ENCODE measurements at places on chromosomes 5 and 9.

- no peak for DNase-seq
These were observed 6.8 kb downstream of the RASEF start for GRCh38 chr9:83056174-83056573.

DNA sequence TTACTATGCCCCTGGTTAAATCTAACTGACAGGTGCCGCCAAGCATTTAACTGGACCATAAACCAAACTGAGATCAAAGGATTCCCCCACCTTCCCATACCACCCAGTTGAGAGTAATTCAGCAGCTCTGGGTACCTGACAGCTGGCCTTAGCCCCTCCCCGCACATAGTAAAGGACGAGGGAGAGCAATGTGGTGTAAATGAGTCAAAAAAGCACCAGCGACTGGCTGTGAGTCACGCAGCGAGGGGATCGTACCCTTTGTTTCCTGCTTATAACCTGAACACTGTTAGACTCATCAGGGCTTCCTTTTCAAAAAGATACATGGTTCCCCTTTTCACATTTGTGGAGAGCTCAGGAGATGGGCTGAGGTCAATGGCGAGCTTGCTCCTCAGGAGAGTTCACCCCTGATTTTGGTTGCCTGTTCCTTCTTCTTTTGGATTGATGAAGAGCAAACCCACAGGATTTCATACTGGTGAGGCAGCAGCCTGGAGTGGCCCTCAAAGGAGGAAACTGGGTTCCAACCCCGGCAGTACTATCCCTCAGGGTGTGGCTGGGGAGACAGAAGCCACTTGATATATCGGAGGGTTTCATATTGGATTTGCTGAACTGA is 71.5 kb downstream of the ANKRD33B start:
- peak; percentile 59 for DNase-seq

GRCh38 chr9:33697171-33697570 is 98.2 kb upstream of the PRSS3 start:
- no peak for DNase-seq

- DNase-seq, result no peak
These were observed 13.8 kb downstream of the PTGES2 start for GRCh38 chr9:128113526-128114325.

DNA sequence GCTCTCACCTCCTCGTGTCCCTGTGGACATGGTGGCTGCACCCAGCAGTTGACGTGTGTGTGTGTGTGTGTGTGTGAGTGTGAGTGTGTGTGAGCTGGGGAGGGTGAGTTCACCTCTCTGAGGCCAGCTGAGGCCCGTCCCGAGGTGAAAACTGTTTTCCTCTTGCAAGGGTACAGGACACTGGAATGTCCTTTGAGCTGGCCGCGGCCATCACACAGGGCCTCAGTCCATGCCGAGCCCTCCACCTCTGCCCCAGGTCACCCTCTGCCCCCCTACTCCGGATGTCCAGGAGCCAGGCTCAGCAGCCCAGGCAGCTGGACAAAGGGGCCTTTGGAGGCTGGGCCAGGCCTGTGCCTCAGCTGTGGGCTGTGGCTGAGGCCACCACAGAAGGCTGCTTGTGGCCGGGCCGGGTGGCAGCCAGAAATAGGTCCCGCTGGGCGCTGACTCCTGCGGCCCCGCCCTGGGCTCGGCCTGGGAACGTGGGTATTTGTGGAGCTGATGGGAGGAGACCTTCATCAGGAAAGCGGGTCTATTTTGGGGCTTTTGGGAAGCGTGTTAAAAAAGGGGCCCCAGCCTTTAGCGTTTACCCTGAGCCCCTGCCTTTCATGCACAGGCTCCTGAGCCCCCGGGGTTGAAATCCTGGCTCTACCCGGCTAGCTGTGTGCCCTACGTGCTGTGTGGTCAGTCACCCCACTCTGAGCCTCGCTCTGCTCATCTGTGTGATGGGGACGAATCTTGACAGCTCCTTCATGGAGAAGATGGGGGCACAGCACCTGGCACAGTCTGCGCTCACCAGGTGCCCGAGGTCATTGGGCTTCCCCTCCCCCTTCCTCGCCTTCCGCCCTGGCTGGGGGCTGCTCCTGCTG is 75.1 kb upstream of the IER5L start:
- no peak for DNase-seq

DNA sequence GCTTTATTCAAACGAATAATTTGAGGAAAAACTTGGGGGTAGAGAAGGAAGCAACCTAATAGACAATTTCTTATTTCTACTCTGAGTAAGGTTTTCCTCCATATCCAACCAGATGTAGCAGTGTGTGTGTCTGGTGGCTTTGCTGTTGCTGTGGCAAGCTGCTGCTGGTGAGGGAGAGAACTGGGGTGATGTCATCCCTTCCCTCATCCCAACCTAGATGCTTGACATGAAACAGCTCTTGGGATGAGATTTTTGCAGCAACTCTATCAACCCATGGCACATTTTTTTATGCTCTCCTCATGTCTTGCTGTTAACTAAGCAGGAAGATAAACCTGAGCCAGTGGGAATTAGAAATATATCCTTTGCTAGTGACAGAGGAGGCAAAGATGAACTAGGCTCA is 135.8 kb downstream of the PCSK1 start:
- DNase-seq, result no peak

DNA sequence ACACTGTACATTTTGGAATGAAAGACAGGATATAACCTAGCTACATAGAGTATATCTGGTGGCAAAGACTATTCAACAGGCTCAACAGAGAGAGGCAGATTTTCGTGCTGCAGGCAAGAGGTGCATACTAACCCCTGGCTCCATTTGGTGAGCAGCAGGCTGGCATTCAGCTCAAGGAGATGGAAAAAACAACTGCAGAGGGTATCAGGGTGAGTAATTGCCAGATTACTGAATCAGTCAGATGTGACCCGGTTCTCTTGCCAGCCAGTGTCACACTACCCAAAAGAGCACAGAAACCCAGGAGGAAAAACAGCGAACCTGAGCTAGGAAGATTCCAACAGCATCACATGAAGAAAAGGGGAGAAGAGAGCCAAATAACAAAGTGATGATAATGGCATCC is 130.4 kb upstream of the PRLR start:
- no peak for DNase-seq

DNA sequence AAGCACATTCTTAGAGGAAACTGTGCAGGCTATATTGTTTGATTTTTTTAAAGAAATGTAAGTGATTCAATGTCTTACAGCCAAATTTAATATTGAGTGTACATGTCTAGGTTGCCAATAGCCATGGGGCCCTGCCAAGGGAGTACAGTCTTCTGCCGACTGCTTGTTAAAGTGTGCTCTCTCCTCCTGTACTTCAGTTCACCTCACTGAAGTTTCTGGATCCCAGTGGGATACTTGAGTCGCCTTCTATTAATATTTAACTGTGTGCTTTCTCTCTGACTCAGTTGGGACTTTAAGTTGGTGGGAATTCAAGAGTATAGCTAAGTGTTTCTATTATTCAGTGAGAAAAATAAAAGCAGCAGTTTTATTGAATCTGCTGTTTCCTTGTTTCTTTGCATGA is 44.5 kb upstream of the C5orf47 start:
- no peak for DNase-seq

- DNase-seq, result no peak
These were observed 235.7 kb downstream of the PBX3 start for GRCh38 chr9:125982798-125983406.

GRCh38 chr5:41935544-41935943 is 10.5 kb downstream of the FBXO4 start:
- DNase-seq, result no peak

GRCh38 chr5:140725799-140726471 is 25.7 kb downstream of the ZMAT2 start:
- DNase-seq, result no peak

DNA sequence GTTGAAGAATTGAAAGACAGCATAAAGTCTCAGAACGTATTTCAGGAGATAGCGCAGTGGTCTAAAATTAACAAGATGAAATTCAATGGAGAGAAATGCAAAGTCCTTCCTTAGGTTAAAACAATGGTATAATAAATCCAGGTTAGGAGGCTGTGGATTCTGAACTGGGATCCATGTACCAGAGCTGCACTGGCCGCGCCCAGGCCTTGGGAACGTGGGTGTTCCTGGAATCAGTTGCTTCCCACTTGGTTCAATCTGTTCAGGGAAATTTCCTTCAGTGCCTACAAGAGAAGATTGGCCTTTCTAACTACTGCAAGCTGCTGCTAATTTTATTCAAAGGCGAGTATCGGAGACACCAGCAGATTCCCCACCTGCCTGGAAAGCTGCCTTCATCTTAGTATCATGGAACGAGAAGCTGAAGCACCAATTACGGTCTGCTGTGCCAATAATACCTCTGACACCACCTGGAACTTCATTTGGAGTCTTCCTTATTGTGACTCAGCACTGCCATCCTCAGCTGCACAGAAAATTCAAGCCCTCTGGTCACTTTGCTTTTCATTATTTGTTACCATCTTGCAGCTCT is 14.3 kb upstream of the CTNND2 start:
- DNase-seq, result no peak

GRCh38 chr5:64299805-64300204 is 134.2 kb downstream of the RNF180 start:
- no peak for DNase-seq

GRCh38 chr5:159419576-159419975 is 89.3 kb upstream of the IL12B start:
- DNase-seq, result no peak

DNA sequence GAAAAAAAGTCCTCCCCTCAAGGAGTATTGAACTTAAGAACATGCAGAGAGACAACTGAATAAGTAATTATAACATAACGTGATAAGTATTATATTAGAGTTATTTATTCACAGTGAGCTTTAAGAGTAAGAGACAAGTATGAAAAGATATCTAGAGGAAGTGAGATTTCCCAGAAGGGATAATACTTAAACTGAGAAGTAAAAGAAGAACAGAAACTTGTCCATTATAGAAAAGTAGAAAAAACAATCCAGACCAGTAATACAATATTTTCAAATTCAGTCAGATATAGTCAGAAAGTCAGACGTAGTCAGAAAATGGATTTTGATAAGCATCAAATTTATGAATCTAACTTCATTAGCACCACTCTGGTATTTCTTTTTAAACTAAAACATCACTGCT is 613.0 kb upstream of the CCNG1 start:
- no peak for DNase-seq

DNA sequence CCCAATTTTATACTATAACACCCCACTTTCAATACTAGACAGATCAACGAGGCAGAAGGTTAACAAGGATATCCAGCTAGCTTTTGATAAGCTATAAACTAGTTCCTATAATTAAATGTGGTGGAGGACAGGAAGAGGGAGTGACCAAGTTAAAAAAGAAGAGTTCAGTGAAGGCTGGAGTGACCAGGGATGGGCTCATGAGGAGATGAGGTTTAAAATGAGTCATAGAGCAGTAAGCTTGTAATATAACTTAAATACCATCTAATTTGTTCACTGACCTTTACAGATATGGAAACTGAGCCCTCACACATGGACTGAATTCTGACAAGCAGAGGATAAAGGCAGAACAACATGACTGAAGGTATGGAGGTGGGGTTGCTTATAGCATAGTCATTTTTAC is 284.5 kb downstream of the SPATA31D1 start:
- DNase-seq, result no peak

DNA sequence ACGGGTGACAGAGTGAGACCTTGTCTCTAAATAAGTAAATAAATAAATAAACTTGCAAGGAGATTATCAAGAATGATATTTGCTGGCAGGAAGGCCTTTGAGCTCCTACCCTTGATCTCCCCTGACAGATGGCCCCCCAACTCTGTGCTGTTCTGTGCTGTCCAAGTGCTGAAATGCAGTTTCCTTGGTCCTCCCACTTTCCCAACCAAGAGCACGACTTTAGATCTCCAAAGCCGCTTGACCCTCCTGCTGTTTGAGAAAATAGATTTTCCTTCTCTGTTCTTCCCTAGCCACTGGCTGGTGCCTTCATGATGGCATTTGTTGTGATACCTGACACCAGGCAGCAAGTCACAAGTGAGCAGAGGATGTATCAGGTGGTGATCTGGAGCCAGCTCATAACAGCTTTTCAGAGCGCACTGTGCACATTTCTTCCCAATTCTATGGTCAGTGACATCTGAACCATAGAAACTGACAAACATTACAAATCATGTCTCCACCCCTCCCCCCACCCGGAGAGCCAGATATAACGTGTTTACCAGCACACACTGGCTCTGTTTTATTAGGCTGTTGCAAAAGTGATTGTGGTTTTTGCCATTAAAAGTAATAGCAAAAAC is 80.0 kb upstream of the PUM3 start:
- DNase-seq, result no peak

DNA sequence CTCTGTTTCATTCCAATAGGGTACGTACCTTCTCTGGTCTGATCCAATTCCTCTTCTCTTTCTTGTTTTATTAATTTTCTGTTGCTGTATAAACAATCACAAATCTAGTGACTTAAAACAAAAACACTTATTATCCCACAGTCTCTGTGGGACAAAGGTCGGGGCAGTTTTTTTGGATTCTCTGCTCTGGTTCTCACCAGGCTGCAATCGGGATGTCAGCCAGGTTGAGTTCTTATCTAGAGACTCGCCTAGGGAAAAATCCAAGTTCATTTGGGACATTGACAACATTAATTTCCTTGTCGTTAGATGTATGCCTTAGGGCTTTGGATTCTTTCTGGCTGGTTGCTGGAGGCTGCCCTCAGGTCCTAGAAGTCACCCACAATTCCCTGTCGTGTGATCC is 430.5 kb upstream of the RORB start:
- no peak for DNase-seq

- no peak for DNase-seq
These were observed 95.3 kb downstream of the COL5A1 start for GRCh38 chr9:134736791-134737497.

GRCh38 chr5:93621327-93621798 is 38.3 kb downstream of the NR2F1 start:
- no peak for DNase-seq

DNA sequence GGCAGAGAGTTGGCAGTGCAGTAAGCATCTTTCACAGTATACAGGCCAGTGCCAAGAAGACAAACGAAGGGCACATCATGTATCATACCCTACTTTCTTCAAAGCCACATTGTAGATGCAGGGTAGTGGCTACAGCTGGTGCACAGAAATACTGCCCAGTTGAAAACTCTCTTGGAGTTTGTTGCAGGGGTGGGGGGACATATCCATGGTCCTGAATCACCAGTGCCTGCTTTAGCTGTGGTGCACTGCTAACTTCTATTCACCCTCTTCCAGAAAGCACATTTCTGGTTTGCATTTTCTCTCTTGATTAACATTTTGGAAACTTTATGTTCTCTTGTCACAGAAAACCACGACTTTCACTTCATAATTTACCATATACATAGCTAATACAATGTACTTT is 196.6 kb downstream of the PAPPA start:
- DNase-seq, result no peak

DNA sequence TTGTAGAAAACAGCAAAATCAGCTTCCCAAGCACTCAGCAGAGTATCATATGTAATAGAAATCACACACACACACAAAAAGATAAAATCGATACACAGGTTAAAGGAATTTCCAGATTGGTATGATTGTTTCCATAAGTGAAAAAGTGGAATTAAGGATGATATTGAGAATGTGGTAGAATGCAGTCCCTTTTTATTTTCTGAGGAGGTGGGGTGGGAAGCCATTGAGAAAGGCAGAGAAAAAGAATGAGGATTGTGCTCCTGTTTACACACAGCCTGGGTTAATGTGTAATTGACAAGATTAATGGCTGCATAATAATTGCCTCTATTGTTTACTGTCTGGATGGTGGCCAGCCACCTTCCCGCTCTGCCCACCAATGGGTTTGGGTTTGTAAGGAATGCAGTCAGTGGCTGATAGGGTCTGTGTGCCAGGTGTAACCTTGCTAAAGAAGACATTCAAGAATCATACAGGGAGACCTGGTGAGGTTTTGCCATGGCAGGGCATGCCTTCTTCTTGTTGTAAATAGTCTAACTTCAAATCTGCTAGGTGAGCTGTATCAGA is 177.2 kb upstream of the MAP3K1 start:
- DNase-seq, result no peak

All from OCI-LY7 (cell line).